ENCODE measurements at places on chromosomes 7 and 10.
A peak's percentile ranks its signal among the peaks of the same experiment; 100 is the strongest.

DNA sequence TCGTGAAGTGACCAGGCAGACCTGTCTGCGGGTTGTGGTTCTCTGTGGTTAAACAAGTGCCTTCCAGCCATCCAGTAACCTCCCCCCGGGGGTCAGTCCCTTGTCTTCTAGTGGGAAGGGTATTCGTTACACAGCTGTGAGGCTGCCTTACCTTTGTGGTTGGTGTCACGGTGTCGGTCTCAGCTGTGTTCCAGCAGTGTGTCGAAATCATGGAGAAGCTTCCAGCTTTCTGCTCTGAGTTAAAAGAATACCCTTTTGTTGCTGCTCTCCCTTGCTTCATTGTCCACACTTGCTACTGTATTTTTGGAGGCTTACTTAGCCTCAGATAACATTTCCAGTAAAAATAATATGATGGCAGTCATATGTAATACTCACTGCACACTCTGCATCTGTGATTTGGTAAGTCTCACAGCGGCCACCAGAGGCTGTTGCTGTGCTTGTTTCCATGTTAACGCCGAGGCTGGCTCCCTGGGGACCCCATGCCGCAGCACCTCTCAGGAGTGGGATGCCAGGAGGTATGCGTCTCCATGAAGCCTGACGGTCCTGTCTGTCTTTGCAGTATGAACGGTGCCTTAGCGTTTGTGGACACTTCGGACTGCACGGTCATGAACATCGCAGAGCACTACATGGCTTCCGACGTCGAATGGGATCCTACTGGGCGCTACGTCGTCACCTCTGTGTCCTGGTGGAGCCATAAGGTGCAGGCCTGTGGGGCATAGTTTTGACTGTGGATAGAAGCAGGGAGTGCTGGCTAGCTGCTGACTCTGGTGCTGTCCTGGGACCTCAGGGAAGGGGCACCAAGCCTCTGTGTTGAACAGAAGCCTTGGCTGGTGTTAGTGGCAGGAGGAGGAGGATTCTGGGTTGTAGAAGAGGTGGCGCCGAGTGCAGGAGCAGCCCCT lies 20.5 kb downstream of the EIF3B start:
- DNase-seq = no peak

DNA sequence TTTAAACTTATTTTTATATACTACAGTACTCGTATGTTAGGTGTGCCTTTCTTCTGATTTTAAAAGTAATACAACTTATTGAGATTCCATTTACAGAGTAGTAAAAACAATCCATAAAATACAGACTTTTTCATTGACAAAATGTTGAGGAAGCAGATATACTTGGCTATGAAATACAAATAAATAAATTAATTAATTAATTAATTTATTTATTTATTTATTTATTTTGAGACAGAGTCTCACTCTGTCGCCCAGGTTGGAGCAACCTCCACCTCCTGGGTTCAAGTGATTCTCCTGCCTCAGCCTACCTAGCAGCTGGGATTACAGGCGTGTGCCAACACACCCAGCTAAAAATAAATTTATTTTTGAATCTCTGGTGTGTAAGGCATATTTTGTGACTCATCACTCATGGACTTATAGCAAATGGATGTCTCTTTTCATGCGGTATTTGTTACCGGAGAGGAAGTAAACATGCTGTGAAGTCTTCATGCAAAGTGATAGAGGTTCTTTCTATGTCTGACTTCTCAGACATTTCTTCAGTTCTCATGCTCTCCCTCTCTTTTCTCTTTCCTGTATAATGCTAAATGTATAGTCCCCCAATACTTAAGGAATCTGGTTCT lies 20.2 kb upstream of the SRPK2 start:
- no peak for DNase-seq

- peak; percentile 57 for DNase-seq
Observed at GRCh38 chr10:119871881-119872609, 598 bp downstream of the MCMBP start.

DNA sequence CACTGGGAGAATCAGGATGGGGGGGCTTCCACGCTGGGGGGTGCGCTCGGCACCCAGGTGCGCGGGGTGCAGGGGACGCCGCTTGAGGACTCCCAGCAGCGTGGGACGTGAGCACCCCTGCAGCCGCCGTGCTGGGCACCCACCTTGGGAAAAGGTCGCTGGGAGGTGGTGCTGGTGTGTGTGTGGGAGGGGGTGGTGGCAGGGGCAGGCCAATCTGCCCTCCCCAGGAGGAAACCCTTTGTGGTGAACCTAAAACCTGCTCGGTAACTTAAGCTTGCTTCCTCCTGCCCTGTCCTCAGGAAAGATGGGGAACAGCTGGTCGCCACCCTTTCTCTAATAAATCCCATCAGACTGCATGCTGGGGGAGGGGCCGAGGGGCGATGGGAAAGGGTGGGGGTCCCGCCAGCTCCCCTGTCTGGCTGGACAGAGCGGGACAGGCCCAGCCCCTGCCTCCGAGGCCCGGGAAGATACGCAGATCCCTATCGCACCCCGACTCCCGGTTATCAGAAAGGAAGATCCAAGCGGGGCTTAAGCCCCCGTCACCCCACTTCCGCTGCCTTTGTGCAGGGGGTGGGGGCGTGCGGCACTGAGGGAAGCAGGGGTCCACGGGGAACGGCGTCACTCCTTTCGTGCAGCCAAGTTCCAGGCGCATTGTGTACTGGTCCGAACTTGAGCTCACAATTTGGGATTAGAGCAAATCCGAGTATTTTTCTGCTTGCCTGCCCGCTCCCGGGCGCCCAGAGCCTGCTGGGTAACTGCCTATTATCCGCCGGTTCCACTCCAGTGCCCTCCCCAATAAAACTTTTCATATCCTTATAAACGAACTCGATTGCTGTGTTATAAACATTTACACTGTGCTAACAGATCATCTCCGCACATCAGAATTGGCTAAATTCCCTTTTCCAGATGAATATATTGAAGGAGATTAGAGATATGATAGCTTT lies 64.6 kb downstream of the UNCX start:
- DNase-seq = no peak

- no peak for DNase-seq
Observed at GRCh38 chr10:117360994-117361667, 14.1 kb downstream of the PDZD8 start.

DNA sequence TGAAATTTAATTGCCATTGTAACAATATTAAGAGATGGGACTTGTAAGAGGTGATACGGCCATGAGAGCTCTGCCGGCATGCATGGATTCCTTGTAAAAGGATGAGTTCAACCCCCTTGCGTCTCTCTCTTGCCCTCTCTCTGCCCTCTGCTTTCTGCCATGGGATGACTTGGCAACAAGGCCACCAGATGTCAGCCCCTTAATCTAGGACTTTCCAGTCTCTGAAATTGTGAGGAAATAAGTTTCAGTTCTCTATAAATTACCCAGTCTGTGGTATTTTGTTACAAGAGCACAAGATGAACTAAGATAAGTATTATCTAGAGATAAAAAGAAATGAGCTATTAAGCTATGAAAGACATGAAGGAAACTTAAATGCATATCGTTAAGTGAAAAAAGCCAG lies 145.7 kb upstream of the AHR start:
- DNase-seq = no peak
